Stimulated activated CD4-positive, alpha-beta T cell treated with anti-CD3 and anti-CD28 coated beads, Interleukin-1b, Interleukin-23, amount 100 ng/mL, for 1 hour (primary cell): ENCODE measurements at places on chromosomes 1 and 21.

DNA sequence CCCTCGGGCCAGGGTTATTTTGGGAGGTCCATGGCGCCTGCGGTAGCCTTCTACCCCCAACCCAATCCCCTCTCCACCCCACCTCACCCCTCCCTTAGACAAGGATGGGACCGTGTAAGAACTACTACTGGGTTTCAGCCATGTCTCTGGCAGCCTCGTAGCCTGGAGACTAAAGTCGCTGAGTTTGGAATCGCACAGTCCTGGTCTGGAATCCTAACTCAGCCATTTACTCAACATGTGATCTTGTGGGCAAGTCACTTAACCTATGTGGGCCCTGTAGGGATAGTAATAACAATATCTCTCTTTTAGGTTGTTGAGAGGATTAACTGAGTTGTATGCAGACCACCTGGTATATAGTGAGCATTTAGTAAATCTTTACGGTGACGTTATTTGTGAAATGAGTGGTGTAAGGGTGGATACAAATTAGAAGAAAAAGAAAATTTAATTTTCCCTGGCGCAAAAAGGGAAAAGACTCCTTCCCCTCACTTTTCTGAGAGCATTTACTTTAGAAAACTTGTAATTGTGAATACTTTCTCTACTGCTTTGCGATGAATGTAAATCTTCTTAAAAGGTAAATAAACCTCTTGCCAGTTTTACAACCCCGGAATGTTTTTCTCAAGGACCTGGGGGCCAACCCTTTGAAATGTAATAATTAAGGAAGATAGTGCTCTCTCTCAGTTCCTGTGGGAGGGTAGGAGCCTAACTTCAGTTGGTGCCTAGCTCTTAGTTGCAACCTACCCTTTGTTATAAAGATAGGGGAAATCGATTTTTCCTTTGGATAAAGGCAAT lies 615 bp upstream of the MRPS15 start:
- no peak for DNase-seq

GRCh38 chr1:61094677-61095469 lies 12.5 kb downstream of the NFIA start:
- DNase-seq, result no peak

GRCh38 chr1:27660300-27660835 lies 11.6 kb downstream of the IFI6 start:
- no peak for DNase-seq

- DNase-seq, result no peak
These were observed 378.4 kb downstream of the SETD4 start for GRCh38 chr21:35681946-35682345.

- no peak for DNase-seq
These were observed 12.8 kb downstream of the OTUD7B start for GRCh38 chr1:149997585-149998262.

DNA sequence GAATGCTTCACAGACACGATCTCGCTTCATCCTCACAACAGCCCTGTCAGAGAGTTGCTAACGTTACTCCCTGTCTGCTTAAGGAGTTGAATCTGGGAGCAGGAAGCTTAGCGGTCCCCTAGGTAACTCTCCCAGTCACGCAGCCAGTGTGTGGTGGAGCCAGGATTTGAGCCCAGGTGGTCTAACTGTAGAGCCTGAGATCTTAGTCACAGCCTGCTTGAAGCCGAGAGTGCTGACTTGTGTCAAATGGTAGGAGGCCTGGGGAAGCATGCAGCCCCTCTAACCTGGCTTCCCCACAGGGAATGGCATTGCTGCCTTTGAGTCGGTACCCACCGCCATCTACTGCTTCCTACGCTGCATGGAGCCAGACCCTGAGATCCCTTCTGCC lies 4.1 kb downstream of the ADPRS start:
- DNase-seq, result no peak

GRCh38 chr1:19346026-19346425 lies 33.9 kb downstream of the SLC66A1 start:
- DNase-seq, result no peak

DNA sequence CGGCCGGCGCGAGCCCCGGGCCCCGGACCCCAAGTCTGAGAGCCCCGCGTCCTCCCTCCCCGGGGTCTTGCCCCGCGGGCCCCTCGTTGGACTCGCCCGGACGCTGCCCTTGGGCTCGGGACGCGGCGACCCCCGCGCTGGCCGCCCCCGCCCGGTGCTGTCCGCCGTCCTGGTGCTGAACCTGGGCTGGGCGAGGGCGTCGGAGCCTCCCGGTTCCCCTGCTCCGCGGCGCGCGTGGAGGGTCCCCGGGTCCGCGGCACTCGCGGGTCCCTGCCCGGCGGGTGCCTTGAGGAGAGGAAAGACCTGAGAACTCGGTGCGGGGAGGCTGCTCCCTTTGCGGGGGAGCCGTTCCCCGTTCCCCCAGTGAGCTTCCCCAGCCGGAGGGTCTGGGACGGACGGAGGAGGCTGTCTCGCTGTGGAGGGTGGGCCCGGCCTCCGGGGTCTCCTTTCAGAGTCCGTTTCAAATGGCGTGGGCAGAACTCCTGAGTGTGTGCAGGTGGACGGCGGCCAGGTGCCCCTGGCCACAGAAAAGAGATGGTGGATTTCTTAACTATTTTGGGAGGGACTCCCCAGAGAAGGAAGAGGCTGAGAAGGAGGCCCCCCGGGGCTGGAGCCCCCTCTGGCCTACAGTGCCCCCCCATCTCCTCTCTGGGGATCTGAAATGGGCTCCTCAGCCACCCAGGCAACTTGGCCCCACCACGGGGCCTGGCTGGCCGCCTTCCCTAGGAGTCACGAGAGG lies 595 bp downstream of the GABRD start:
- no peak for DNase-seq

DNA sequence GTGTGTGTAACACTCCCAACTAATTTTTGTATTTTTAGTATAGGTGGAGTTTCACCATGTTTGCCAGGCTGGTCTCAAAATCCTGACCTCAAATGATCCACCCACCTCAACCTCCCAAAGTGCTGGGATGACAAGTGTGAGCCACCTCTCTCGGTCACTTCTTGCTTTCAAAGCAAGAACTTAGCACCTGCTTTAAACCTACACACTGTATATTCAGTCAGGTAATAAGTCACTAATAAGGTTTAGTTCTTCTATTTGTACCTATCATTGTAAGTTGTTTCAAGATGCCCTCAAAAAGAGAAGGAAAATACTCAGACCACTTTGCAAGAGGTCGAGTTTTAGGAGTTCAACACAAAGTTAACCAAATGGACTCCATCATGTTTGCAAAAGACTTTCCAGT lies 431.3 kb downstream of the MRPL39 start:
- no peak for DNase-seq

GRCh38 chr1:109185990-109186732 lies 27.6 kb upstream of the SARS1 start:
- no peak for DNase-seq
